ENCODE measurements at places on chromosomes 2 and 18. TPM values are rescaled to one million over a fixed set of nuclear protein-coding genes. Genes with fewer than 3 reads are reported as not detected.
A peak's percentile ranks its signal among the peaks of the same experiment; 100 is the strongest.

DNA sequence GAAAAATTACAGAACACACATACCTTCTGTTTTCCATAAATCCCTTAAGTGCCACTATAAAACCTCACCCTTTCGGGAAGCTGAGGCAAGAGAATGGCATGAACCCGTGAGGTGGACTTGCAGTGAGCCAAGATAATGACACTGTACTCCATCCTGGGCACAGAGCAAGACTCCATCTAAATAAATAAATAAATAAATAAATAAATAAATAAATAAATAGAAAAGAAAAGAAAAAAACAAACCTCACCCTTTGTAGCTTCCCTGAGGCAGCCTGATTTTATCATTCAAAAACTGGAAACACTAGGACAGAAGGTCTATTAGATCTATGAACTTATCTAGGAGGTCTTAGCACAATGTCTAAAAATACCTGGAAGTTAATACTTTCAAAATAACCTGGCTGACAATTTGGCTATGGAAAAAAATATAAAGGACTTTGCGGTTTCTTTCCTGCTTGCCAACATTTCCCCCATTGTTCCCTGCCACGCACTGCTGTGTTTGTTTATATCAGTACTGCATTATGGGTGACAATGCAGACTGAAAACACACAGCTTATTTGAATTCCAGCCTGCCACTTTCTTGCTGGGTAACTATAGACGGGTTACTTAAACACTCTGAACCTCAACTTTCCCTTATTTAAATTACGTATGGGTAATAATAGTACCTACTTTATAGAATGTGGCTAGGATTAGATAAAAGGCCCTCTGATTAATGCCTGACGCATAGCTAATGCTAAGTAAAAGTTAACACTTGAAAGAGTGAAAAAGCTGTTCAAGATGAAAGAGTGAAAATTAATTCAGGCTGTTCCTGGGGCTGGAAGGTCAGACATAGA lies 313.0 kb downstream of the RDH14 start:
- no peak for DNase-seq

DNA sequence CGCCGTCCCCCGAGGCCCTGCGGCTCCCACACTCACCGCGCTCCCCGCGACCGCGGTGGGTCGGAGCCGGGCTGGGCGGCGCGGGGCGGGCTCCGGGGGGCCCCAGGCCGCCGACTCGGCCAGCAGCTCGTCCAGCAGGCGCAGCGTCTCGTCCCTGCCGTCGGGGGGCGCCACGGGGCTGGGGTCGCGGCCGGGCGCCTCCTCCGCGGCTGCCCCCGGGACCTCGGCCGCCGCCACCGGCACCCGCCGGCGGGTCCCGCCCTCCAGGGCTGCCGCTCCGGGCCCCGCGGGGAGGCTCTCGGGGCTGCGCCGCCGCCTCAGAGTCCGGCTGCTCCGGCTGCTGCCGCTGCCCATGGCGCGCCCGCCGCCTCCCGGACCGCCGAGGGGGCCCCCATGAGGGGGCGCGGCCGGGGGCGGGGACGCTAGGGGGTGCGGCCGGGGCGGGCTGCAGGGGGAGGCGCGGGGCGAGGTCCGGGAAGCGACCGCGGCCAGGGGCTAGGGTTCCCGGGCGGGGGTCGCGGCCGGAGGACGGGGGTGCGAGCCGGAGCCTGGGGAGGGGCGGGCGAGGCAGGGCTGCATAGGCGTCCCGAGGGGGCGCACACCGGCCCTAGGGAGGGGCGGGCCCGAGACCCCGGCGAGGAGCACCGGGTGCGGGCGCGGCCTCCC lies at the start of gene CYS1:
Gene CYS1, minus strand, starts transcription at position 542 of the 666 bp plus-strand sequence. Its CDS starts 188 bp downstream, at position 354.
- DNase-seq = peak; percentile 58

GRCh38 chr2:252001-252602 lies 11.7 kb downstream of the SH3YL1 start:
- no peak for DNase-seq

DNA sequence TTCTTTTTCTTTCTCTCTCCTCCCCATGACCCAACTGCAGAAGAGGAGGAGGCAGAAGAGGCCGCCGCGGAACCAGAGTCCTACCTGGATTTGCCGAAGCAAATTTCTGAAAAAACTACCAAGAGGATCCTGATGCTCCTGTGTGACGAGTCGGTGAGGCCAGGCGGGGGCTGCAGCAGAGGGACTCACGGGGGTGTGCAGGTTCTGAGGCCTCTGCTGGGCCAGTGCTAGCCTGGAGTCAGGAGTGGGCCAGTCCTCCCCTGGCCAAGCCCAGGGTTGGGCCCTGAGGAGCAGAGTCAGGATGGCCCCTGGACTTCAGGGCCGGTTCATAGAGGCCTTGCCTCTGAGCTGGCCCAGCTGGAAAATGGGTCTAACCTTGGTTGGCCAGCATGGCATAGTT lies 29.3 kb downstream of the OTOF start:
- DNase-seq = no peak

GRCh38 chr2:211141646-211142045 lies 585.2 kb downstream of the CPS1 start:
- DNase-seq = no peak

GRCh38 chr2:234257859-234258561 lies 207.5 kb downstream of the SPP2 start:
- DNase-seq = peak; percentile 61

DNA sequence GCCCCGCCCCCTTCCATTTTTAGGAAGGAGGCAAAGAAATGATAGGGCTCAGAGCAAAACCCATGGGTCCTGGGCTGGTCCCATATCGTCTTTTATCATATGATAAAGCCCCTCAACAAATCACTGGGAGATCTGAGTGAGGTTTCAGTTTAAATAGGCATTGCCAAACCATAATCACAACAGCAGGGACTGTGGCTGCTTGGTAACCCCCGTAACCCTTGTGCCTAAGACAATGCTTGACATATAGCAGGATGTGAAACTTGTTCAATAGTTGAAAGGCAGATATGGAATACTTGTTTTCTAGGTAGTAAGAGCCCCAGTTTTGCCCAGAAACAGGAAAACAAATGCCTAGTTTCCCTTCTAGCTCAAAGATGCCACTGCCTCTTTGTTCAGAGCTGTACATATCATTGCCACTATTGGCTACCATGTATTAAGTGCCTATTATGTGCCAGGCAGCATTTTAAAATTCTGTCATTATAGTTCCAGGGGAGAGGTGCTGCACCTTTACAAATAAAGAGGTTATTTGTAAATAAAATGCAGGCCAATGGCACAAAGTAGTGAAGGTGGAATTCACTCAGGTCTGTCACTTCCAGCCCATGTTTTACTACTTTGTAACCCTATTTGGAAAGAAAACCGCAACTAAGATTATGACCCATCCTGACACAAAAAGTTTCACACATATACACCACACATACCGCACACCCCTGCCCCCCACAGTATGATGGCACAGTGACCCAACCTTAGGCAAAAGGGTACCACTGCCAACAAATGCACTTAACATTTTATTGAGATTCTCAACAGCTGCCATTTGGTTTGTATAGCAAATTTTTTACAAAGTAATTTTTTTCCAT lies 14.2 kb downstream of the NAGK start:
- DNase-seq = no peak

DNA sequence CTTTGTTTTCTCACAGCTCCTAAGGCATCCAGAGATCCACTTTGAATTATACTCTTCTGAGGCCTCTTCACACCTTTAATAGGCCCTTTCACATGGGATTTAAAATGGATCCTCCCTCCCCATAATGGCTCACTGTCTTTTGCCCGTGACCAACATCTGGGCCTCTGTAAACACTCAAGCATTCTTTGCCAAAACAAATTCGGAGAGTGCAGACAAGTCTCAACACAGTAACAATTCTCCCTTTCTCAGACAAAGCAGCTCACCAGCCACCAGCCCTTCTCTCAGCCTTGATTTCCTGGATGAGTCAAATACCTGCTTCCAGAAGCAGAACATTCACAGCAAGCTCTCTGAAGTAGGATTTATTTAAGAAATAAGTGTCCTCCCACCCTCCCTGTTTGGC lies 14.0 kb upstream of the IMP4 start:
- DNase-seq = no peak

DNA sequence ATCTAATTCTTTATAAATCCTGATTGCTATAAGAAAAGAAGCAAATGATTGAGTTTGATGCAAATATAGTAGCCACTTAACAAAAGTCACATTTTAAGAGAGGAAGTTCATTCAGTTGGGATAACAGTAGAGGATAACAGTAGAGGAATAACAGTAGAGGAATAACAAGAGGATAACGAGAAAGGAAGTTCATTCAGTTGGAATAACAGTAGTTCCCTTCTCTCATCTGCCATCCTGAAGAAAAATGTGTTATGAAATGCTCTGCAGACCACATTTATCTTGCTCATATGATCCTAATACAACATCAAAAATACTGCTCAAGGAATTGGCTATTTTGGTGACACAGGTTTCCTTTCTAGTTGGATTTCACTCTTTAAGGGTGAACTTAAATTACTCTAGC lies 105.3 kb upstream of the UNC80 start:
- DNase-seq = no peak

DNA sequence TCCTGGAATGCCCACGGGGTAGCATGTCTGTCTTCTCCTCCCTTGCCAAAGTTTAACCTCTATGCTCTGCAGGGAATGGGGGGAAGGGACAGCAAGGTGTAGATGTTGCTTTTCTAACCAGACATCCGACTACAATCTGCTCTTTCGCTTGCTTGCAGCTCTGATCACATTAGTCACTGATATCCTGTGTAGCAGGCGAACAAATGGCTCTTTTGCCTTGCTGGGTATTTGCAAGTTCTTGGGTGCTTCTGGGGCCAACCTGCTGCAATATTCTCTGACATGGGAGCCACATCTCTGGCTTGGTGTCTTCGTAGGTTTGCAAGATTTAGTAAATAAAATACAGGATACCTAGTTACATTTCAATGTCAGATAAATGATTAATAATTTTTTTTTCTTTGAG lies 190.0 kb downstream of the ASB1 start:
- DNase-seq = no peak

DNA sequence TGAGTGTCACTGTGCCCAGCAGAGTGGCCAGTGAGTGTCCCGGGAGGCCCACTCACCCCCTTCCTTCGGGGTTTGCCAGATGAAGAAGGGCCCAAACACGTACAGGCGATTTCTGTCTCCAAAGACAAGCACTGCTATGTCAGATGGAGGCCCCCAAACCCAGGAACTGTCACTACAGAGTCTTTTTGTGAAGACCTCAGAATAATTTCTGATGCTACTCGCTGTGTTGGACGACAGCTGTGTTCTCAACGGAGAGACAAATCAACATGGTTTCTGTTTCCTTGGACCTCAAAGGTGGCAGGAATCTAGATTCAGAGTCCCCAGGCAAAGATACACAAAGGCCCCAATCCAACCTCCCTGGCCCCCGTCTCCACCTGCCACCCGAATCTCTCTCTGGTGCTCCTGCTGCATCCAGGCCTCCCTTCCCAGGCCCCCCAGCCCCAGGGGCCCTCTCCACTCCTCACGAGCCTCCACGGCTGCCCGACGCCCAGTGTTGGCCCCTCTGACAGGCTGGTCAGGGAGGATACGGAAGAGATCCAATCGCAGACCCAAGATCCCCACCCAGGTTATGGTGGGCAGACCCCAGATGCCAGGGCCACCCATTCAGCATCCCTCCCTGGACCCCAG lies 2.4 kb upstream of the GPR17 start:
- no peak for DNase-seq

Gene VWA3B
- total RNA-seq = 0.35 TPM

Gene ALK
- 0.13 TPM for total RNA-seq

Gene LDAH
- total RNA-seq = 20.4 TPM
